NCI-H1694 (cell line): ENCODE measurements at places on chromosomes 6 and 20.

DNA sequence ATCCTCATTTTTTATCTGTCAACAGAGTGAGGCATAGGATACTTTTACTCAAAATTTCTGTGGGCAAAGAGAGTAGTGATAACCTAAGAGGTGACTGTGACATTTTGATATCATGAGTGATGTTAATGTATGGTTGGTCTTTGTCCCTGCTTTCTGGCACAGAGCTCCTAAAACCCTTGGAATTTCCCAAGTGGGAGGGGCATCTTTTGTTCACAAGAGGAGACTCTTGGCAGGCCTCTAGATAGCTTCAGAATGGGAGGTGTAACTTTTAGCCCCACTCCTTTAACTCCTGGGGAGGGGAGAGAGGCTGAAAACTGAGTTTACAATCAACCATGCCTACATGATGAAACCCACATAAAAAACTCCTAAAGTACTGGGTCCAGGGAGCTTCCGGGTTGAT, 527.8 kb downstream of the RFPL4B start:
- no peak for DNase-seq

DNA sequence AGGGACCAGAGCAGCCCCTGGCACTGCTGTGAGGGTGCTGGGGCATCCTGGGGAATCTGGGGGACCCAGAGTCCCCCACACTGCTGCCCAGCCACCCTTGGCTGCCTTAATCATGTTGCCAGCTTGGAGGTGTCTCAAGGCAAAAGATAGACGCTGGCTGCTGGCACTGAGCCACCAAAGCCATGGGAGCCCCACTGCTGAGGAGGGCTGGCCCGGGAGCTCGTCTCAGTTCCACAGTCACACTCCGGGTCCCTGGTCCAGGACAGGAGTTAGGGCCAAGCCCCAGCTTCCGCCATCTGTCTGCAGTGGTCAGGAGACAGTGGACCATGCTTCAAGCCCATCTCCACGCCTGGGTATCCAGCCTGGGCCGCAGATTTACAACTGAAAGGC, 41.0 kb upstream of the HMGA1 start:
- DNase-seq: no peak

- DNase-seq: no peak
Measured at GRCh38 chr6:26251354-26252076, 113.5 kb upstream of the BTN3A2 start.

DNA sequence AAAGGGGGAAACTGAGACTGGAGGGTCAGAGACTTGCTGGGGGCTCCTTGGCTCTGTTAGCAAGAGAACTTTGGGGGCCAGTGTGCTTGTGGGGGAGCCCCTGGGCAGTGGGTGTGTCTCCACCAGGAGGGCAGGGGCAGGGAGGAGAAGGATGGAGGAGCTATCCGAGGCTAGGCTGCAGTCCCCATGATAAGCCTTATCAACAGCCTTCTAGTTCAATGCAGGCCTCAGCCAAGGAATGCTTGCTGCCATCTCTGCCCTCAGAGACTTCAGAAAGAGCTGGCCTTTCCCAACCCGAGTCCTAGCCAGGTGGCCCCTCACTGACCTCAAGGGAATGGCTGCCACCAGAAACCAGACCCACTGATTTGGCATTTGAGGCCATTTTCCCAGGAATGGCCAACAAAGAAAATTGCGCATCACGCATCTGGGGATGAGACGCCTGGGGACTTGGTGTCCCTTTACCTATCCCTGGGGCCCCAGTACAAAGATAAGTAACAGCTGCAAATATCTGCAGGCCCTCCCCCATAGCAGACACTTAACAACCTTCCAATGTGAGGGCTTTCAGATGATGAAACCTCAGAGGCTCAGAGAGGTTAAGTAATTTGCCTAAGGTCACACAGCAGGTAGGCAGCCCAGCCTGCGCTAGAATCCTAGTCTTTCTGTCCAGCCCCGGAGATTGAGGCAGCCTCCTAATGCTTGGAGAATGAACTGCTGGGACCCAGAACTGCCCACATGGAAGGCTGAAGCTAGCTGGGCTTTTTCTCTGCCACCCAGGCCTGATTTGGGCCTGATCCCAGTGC, 4.9 kb downstream of the TGM2 start:
- no peak for DNase-seq

DNA sequence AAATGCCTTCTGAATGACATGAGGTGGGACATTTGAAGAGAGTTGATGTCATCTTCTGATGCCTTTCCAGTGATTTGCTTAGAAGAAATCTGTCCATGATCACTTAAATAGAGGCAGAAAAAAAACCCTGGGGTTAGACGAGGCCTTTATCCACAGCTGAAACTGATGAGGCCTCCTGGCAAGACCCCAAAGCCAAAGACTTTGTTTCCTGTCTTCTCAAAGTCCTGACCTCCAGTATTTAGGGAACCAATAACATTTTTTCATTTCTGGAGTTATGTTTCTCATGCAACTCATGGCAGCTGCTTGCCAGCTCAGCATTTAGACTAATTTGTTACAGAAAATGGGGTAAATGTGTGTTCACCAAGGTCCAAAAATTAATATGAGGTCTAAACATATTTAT, 248.0 kb upstream of the PRDM1 start:
- DNase-seq: no peak

GRCh38 chr6:34056305-34057108, 89.4 kb downstream of the GRM4 start:
- no peak for DNase-seq

- no peak for DNase-seq
Measured at GRCh38 chr20:32628960-32629530, 43.9 kb upstream of the NOL4L start.

DNA sequence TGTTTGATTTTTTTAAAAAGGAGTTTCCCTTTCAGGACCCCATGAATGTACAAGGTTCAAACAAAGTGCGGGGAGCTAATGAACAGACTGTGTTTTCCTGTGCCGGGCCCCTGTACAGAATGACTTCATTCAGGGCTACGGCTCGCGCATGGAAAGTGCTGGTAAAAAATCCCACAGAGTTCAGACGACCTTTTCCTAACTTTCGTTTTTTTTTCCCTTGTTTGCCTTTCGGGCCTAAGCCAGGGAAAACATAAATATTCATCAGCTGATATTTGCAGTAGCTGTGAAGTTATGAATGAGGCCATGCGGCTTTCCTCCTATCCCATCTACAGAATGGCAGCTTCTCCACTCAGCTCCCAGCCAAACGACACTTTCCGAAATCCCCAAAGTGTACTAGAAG, 74.0 kb downstream of the HAO1 start:
- DNase-seq: no peak

GRCh38 chr6:134201716-134202115, 116.2 kb downstream of the SGK1 start:
- DNase-seq: no peak

- peak; percentile 12 for DNase-seq
Measured at GRCh38 chr20:13819885-13820645, 35.2 kb downstream of the NDUFAF5 start.

DNA sequence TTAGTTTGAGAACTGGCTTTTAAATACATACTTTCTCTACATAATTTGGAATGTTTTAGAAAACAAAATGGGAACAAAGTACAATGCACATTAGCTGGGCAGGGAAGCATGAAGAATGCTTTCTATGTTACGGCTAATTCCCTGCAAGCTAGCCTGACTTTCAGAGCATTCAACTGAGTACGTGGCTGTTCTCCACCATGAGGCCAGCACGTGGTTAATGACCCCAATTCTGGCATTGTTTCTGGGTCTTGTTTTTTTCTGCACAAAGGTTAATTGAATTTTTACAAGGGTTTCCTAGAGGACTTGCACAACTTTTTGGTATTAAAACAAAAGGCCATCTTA, 208.6 kb upstream of the AGPAT4 start:
- DNase-seq: no peak

GRCh38 chr6:127289934-127290333, 23.3 kb downstream of the RNF146 start:
- DNase-seq: no peak

DNA sequence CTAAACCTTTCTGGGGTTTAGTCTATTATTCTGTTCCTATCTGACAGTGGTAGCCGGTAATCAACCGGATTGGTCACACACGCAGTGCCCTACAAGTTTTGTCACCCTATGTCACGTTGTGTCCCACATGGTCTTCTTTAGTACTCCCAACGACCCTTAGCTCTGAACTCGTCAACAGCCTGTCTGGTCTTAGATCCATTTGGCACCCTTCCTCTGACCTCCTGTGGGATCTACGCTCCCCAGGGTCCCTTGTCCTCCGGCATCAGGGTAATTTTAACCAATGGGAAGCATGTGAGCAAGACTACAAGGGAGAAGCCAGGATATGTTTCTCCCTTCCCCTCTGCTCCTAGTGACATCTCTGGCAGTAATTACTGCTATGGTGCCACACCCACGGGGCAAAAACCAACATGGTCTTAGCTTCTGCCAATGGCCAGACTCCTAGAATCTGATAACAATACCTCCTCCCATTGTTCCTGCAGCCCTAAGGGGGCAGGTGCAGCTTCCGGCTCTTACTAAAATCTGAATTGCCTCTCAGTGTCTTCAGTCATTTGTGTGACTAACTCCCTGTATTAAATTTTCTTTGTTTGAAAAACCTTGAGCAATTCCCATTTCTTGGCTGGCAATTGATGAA, 56.6 kb downstream of the MAFB start:
- no peak for DNase-seq

- no peak for DNase-seq
Measured at GRCh38 chr6:63793465-63794137, 158.0 kb downstream of the PHF3 start.

GRCh38 chr20:10667560-10668167, 6.1 kb downstream of the JAG1 start:
- no peak for DNase-seq

DNA sequence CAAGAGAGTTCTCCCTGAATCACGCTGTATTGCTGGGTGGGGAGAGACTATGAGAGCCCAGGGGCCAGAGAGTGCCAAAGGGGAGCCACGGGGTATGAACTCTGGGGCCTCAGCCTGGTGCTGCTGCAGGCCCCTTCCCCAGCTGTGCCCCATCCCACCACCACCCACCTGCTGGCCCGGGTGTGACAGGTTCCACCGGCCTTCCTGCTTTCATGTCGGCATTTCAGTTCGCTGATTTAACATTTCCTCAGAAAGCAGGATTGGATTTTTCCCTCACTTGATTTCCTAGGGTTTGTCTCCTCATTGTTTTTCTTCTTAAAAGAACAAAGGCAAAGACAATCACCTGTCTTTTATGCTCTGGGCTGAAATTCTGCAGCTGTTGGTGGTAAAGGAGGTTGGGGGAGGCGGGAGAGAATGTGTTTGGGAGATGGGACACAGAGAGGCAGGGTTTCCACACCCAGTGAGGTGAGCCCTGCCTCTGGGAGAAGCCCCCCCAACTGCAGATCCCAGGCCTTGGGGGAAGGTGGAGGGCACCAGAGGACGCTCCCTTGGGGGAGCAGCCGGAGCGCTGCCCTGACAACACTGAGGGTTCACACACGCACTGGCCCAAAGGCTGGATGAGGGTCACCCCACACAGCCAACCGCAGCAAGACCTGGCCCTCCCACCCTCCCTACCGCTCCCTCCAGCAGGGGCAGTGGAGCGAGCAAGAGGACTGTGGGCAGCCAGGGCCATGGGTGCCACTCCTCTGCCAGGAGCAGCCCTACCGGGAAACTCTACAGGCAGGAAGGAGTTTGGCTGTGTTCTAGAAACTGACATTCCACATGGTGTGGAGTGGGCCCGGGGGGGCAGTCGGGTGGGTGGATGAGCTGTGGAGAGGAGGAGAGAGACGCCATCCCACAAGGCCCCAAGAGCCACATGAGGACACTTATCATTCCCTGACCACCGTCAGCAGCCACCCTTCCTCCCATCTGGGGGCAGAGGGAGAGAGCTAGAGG, 10.5 kb upstream of the MLN start:
- no peak for DNase-seq

GRCh38 chr20:42164121-42164890, 546.1 kb upstream of the CHD6 start:
- no peak for DNase-seq

DNA sequence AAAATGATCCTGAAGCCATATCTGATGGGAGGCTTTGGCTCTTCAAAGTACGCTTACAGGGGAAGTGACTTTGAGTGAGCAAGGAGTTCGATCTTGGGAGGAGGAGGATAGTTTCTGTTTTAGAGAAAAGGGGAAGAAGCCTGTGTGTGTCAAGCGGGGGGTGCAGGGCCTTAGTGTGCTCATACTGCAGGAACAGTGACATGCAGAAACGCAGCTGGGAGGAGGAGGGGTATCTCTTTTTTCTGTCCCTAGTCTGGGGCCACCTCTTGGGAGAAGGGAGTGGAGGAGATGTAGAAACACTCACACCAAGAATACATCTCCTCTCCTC, 19.8 kb downstream of the SIRPD start:
- DNase-seq: no peak

DNA sequence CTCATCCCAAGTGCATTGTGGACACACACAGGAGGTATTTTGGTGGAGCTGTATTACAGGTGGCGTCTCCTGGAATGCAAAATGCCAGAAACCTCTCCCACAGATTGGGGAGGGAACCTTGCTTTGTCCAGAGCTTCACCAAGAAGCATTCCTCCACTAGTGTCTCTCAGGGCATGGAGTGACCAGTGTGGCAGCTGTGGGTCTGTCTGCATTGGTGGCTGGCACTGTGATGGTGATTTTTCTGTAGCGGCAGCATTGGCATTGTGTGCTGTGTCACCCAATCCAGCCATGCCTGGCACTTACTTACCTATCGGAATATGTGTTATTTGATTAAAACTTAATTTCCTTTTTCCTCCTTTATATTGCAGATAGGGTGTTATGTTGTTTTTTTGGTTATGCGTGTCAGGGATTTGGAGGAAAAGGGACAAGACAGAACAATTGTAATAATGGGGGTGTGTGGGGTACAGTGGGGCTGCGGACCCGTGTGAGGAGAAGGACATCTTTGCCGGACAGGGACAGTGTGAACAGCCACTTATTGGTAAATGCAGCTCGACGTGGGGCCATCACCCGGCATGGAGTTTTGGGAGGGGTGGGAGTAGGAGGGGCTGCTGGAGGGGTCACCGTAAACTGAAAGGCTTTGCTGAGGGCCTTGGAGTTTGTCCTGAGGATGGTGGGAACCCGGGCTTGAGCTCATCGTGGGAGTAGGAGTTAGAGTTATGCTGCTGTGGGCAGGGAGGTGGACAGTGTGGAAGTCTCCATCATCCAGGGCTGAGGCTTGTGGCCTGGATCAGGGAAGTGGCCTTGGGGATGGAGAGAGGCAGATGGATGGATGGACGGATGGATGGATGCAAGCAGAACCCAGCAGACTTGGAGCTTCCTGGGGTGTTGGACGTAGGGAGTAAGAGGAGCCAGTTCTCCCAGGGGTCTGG, 105.0 kb downstream of the SYCP2 start:
- no peak for DNase-seq

DNA sequence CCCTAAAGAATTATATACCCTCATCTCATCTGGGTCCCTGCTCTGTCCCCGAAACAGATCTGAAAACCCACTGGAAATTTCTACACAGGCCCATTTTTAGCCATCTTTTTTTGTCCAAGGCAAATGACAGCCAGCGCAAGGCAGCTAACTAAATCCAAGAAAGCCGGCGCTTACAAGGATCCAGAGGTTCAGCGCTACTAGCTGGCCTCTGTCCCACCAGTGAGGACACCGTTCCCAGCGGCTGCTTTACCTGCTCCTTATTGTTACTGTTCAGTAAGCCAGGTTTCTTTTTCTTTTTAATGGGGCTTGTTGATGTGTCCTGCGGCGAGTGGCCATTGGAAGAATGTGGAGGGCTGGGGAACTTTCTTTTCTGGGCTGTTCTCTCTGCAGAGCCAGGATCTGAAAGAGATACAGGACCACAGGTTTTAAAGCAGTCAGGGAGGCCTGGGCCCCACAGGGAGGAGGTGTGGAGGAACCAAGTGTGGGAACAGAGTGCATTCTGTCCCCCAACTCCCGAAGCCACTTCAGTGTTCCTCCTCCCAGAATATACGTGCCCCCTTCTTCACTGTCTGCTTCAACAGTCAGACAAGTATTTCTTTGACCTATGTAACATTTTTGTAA, 46.6 kb downstream of the ZMYND8 start:
- no peak for DNase-seq
